ENCODE measurements at places on chromosomes 2 and 18.

DNA sequence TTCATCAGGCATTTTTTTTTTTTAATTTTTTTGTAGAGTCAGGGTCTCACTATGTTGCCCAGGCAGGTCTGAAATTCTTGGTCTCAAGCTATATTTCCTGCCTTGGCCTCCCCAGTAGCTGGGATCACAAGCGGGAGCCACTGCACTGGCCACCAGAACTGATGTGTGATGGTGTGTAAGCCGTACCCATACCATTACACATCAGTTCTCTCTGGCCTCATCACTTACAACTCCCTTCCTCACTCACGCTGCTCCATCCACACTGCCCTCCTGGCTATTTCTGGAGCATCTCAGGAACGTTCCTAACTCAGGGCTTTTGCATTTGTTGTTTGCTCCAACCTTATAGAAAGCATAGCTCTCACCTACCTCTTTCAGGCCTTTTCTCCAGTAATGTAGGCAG is 834.5 kb upstream of the ID2 start:
- H3K36me3 ChIP-seq: peaks cover 3% of the 10 kb centered on the region
- H3K4me1 ChIP-seq: peaks cover 45% of the 10 kb centered on the region
- H3K27me3 ChIP-seq: no peaks in the 10 kb centered on the region
- DNase-seq: no peak
- H3K27ac ChIP-seq: peak overlapping the region; percentile 89
- peak overlapping the region; percentile 19 for H3K4me3 ChIP-seq

DNA sequence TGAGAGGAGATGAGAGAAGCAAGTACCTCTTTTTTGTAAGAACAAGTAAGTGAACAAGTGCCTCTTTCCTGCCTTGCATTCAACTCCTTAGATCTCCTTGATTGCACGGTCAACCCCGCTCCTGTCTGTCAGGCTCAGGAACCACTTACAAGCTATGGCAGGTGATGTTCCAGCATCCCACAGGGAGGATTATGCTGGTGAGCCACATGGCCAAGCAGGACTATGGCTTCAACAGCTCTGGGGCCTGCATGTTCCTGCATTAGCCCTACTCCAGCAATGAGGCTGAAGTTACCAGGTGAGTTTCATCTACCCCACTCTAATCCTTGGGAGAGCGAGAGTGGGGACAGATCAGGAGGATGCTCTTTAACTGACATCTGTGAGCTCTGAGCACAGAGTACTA is 29.5 kb downstream of the TTC32 start:
- H3K4me3 ChIP-seq: no peak overlapping the region
- DNase-seq: no peak
- no peak overlapping the region for H3K27ac ChIP-seq
- peaks cover 7% of the 10 kb centered on the region for H3K27me3 ChIP-seq
- peaks cover 6% of the 10 kb centered on the region for H3K36me3 ChIP-seq

DNA sequence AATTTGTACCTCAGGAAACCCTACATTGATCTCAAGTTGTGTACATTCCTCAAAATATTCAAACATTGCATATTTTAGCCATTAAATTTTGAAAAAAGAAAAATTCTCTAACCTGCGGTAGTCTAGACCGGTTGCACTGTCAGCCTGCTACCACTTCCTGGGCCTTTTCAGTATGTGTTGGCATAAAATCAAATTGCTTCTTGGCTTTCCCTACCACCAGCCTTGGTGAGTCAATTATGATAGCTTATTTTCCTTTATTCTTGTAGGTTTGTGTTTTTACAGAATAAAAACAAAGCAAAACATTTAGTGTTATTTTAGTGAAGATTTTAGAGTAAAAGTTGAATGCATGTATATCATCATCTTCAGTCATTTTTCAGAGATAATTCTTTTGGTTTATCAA is 61.2 kb downstream of the FAM171B start:
- no peaks in the 10 kb centered on the region for H3K36me3 ChIP-seq
- peaks cover 2% of the 10 kb centered on the region for H3K27me3 ChIP-seq
- H3K4me1 ChIP-seq: no peaks in the 10 kb centered on the region
- no peak overlapping the region for H3K4me3 ChIP-seq
- no peak overlapping the region for H3K27ac ChIP-seq

DNA sequence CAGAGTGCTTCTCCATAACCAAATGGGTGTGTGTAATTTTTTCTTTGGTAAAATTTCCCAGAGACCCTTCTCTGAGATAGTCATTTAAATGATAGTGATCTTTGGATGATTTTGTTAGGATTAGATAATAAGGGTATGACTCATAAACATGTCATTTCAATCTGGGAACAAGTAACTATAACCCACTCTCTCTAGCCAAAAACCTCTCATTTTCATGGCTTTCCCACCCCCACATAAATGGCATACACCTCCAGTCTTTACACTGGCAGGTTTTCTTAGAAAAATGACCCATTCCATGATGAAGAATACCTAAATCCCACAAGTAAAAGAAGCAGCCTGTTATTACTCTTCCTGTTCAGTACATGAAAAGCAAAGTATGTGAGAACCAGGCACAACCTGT is 572.0 kb upstream of the ZEB2 start:
- no peak overlapping the region for H3K27ac ChIP-seq
- no peak overlapping the region for H3K4me3 ChIP-seq
- H3K4me1 ChIP-seq: no peaks in the 10 kb centered on the region
- no peak for DNase-seq
- no peaks in the 10 kb centered on the region for H3K27me3 ChIP-seq

- H3K27me3 ChIP-seq: peaks cover 18% of the 10 kb centered on the region
- no peak for DNase-seq
- H3K4me1 ChIP-seq: peaks cover 11% of the 10 kb centered on the region
- H3K4me3 ChIP-seq: peak overlapping the region; percentile 78
- H3K27ac ChIP-seq: peak overlapping the region; percentile 21
- peaks cover 2% of the 10 kb centered on the region for H3K36me3 ChIP-seq
Measured at GRCh38 chr2:62505109-62505749, 766 bp downstream of the TMEM17 start.

DNA sequence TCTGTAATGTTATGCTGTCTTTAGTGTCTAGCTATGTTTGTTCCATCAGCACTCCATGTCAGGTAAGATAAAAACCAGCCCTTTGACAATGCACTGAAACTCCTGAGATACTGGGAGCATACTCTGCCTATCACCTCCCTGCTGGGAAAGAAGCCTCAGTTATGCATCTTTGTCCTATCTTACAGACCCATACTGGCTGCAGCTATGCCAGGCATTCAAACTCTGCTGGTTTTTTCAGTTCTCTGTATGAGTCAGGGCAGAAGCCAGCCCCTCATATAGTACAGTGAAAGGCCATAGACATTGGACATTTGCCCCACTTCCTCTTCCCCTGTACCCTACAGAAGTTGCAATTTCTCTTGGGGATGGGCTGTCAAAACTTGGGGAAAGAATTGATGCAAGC is 181.1 kb upstream of the RGPD4 start:
- H3K27me3 ChIP-seq: no peaks in the 10 kb centered on the region
- DNase-seq: no peak
- H3K36me3 ChIP-seq: no peaks in the 10 kb centered on the region
- H3K4me3 ChIP-seq: no peak overlapping the region
- H3K27ac ChIP-seq: no peak overlapping the region

- H3K4me1 ChIP-seq: peaks cover 73% of the 10 kb centered on the region
- H3K36me3 ChIP-seq: peaks cover 40% of the 10 kb centered on the region
- H3K27me3 ChIP-seq: no peaks in the 10 kb centered on the region
- H3K4me3 ChIP-seq: peak overlapping the region; percentile 23
Measured at GRCh38 chr18:62368100-62368499, 43.0 kb downstream of the TNFRSF11A start.

- no peaks in the 10 kb centered on the region for H3K4me1 ChIP-seq
- H3K36me3 ChIP-seq: no peaks in the 10 kb centered on the region
- H3K27me3 ChIP-seq: peaks cover 5% of the 10 kb centered on the region
- no peak for DNase-seq
Measured at GRCh38 chr2:239814116-239814860, 210.9 kb downstream of the NDUFA10 start.

- DNase-seq: peak; percentile 60
- peaks cover 3% of the 10 kb centered on the region for H3K36me3 ChIP-seq
- peaks cover 24% of the 10 kb centered on the region for H3K4me1 ChIP-seq
- peaks cover 12% of the 10 kb centered on the region for H3K27me3 ChIP-seq
- H3K4me3 ChIP-seq: peak within 1 kb of the TSS; percentile 98
- peak within 1 kb of the TSS; percentile 93 for H3K27ac ChIP-seq
Measured at GRCh38 chr2:176269319-176270099, at the start of gene MTX2. MTX2 (plus strand) TSS chr2:176269442; CDS start chr2:176269630, 188 bp downstream.

DNA sequence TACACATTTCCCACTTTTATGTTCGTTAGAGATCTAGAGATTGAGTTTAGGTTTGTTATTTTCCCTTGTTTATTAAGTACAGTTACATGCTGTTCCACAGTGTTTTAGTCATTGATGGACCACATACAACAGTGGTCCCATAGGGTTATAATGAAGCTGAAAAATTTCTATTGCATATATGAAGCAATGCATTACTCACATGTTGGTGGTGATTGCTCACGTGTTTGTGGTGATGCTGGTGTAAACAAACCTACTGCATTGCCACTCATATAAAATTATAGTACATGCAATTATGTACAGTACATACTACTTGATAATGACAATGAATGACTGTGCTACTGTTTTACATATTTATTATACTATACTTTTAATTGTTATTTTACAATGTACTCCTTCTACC is 51.0 kb upstream of the NXPH2 start:
- no peak overlapping the region for H3K27ac ChIP-seq
- H3K4me1 ChIP-seq: no peaks in the 10 kb centered on the region

GRCh38 chr18:75209951-75210258 is 692 bp upstream of the TSHZ1 start:
- H3K4me3 ChIP-seq: peak overlapping the region; percentile 96
- peaks cover 35% of the 10 kb centered on the region for H3K27me3 ChIP-seq

- H3K27me3 ChIP-seq: no peaks in the 10 kb centered on the region
- H3K27ac ChIP-seq: peak overlapping the region; percentile 73
- peaks cover 45% of the 10 kb centered on the region for H3K4me1 ChIP-seq
- no peaks in the 10 kb centered on the region for H3K36me3 ChIP-seq
- DNase-seq: no peak
Measured at GRCh38 chr2:156380117-156380645, 47.7 kb upstream of the NR4A2 start.

DNA sequence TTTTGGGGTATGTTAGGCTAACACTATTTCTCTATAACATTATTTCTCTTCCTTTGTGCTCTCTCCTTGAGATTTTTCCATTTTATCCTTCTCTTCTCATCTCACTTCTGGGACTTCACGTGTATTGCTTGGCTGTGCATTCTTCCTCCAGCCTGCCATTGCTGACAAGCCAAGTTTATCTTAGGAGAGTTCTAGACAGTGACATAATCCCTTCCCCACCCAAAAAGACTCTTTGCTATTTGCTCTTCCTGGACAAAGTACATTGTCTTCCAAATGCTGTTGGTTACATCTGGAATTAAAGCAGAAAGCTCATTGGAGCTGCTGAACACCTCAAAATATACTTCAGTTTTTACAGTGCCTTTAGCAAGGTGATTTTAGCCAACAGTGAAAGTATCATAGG is 8.9 kb downstream of the TSPYL6 start:
- DNase-seq: no peak
- H3K4me3 ChIP-seq: no peak overlapping the region
- no peaks in the 10 kb centered on the region for H3K27me3 ChIP-seq
- H3K4me1 ChIP-seq: no peaks in the 10 kb centered on the region

- DNase-seq: no peak
- no peak overlapping the region for H3K4me3 ChIP-seq
- H3K4me1 ChIP-seq: no peaks in the 10 kb centered on the region
- H3K27me3 ChIP-seq: no peaks in the 10 kb centered on the region
- no peaks in the 10 kb centered on the region for H3K36me3 ChIP-seq
- no peak overlapping the region for H3K27ac ChIP-seq
Measured at GRCh38 chr2:138950486-138950885, 170.3 kb upstream of the NXPH2 start.

- no peak overlapping the region for H3K27ac ChIP-seq
- H3K4me3 ChIP-seq: no peak overlapping the region
- H3K27me3 ChIP-seq: peaks cover 10% of the 10 kb centered on the region
- no peak for DNase-seq
Measured at GRCh38 chr18:44786257-44786656, 105.6 kb downstream of the SETBP1 start.

DNA sequence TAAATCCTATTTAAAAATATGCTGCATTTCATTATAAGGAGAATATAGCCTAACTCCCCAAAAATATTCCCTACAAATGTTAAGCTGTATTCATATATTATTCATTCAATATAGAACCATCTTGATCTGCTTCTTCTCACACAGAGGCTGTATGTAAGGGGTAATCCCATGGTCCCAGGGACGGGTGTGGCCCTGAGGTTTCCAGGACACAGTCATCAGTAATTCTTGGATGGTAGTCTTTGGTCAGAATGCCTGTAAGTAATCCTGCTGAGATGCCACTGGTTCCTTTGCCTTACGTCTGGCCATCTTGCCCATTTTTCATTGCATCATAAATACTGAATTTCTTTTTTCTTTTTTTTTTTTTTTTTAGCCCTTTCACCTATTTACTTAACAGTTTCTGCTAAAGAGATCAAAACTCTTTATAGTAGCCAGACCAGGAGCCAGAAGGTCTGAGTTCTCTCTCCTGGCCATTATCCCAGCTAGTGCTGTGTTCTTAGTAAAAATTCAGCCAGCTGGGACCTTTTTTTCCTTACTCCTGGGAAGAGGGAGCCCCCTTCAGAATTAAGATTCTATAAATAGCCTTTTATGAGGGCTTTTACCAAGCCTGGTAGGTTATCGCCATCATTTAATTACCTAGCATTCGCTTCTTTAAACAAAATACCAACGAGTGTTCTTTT is 134.9 kb downstream of the SOX11 start:
- H3K36me3 ChIP-seq: no peaks in the 10 kb centered on the region
- no peaks in the 10 kb centered on the region for H3K27me3 ChIP-seq
- no peak overlapping the region for H3K4me3 ChIP-seq

- DNase-seq: no peak
- no peaks in the 10 kb centered on the region for H3K36me3 ChIP-seq
- H3K4me1 ChIP-seq: no peaks in the 10 kb centered on the region
Measured at GRCh38 chr18:53387581-53387980, 836.9 kb downstream of the MBD2 start.

DNA sequence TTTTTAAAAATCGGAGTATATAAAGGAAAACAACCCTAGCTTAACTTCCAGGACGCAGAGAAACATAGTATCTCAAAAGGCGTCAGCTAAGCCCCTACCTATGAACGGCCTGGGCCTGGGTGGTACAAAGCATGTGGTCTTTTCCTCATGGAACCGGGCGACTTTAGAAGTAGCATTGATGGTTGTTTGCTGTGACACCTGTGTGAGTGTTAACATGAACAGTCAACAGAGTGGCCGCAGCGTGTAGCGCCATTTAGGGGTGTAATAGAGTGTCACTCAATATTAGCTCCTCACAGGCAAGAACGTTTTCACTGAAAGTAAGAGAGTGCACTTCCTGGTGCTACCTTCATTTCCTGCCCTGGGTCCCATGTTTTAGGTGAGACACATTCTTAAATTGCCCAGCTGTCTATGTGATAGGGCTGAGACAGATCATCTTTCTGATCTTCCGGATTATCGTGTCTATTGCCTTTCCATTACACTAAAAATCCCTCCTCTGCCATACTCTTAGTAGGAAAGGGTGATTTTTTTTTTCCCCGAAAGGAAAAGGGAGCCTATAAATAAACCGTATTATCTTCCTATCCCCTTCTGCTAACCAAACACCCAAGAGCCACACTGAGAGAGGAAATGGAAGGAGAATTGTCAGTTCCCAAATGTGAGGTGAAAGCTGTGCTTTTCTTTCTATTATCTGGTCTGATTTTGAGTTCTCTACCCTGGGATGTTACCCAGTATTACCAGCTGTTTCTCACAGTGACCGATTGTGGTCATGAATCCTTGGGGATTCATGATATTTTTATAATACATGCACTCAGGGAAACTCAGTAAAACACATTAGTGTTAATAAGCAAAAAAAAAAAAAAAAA is 1.3 kb downstream of the GORASP2 start:
- H3K36me3 ChIP-seq: peaks cover 18% of the 10 kb centered on the region
- peaks cover 2% of the 10 kb centered on the region for H3K27me3 ChIP-seq
- DNase-seq: peak; percentile 47
- peak overlapping the region; percentile 92 for H3K4me3 ChIP-seq
